Myometrial cell (primary cell): ENCODE measurements at places on chromosomes 4 and X. TPM values are rescaled to one million over a fixed set of nuclear protein-coding genes. Genes with fewer than 3 reads are reported as not detected.

The TRAM1L1 gene
- total RNA-seq, result 0.35 and 2.0 TPM in 2 replicates

The CFAP99 gene
- total RNA-seq, result not detected in 2 replicates

The SPANXN4 gene
- not detected in 2 replicates for total RNA-seq

The SPANXD gene
- not detected in 2 replicates for total RNA-seq

The SLC6A14 gene
- total RNA-seq, result not detected in 2 replicates

The BEX5 gene
- 0.29 TPM in 1 of 2 replicates, not detected in the other for total RNA-seq

The BCAP31 gene
- 144 and 177 TPM in 2 replicates for total RNA-seq

The EDNRA gene
- total RNA-seq, result 0.71 and 0.86 TPM in 2 replicates

The KLB gene
- total RNA-seq, result not detected in 2 replicates

The GPR78 gene
- total RNA-seq, result under 0.01 TPM in 1 of 2 replicates, not detected in the other

The CSAG2 gene
- total RNA-seq, result not detected in 2 replicates

The MSMO1 gene
- total RNA-seq, result 475 and 585 TPM in 2 replicates

The AMBN gene
- total RNA-seq, result not detected in 2 replicates

The CDS1 gene
- total RNA-seq, result 0.18 TPM in 1 of 2 replicates, not detected in the other
